ENCODE measurements at places on chromosomes 6 and 20.

DNA sequence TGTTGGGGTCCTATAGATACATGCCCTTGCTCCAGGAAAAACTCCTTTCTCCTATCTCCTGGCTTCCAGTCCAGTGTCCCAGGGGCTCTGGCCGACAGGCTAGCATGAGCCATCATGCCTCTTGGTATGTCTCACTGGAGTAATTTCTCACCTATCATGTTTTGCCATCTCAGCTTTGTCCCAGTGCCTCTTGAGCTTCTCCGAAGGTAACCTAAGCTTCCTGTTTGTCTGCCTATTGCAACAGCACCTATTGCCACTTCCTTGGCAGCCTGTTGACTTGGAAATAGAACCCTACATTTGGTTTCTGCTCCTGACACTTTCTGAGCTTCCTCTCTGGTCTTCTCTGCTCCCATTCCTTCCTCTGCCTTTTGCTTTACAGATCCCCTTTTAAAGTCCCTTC, 197.7 kb downstream of the KCNQ5 start:
- DNase-seq: no peak

DNA sequence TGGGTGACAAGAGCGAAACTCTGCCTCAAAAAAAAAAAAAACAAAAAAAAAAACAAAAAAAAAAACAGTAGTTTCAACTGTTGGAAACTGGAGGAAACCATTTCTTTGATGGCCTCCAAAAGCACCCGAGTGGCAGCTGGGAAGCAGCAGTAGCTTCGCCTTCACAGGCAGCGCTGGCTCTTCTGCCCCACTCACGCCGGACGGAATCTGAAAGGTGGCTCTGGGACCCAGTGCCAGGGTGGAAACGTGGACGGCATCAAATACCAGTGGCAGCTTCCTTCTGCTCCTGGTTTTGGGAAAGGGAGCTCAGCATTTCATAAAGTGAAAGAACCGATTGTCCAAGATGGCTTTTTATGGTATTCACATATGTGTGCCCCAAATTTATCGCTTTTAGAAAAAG, 159.4 kb downstream of the SMOC2 start:
- DNase-seq: no peak

DNA sequence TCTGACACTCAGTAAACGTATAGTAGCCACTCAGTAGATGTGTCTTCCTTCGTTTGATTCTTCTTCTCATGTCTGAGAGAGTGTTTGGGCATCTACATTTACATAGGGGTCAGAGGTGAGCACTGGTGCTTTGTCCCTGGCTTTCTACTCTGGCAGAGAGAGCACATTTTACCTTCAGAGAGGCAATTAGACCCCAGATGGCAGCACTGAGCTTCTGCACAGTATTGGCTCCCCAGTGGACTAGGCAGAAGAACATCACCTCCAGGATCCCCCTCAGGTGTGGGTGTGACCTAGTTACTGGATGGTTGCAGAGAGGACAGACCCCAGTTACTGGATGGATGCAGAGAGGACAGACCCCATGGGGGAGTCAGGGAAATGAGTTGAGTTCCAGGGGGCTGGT, 327.2 kb downstream of the DHX35 start:
- no peak for DNase-seq

DNA sequence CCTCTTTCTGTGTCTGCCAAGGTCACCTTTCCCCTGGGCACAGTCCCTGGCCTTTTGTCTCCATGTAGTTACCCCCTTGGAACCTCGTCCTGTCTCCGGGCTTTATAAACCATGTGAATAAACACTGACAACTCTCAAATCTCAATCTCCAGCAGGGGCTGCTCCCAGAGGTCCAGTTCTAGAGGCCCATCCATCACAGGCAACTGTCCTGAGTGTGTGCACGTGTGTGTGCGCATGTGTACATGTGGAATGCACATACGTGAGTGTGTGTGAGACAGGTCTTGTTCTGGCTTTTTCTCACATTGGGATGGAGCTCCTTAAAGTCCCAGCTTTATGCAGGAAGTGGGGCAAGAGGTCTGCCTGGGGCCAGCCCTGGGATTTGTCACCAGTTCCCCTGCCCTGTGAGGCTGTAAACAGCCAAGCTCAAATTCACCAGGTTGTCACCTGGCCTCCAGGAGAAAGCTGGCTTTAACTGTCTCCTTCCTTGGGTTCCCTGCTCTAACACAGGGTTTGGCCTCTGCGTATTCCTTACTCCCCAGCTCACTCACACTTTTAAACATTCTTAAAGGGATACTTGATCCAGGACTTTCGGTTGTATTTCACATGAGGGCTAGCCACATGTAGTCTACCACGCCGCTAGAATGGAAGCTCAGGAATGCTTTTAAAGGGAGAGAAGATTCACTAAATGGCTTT, 42.7 kb downstream of the RAMACL start:
- DNase-seq: no peak

DNA sequence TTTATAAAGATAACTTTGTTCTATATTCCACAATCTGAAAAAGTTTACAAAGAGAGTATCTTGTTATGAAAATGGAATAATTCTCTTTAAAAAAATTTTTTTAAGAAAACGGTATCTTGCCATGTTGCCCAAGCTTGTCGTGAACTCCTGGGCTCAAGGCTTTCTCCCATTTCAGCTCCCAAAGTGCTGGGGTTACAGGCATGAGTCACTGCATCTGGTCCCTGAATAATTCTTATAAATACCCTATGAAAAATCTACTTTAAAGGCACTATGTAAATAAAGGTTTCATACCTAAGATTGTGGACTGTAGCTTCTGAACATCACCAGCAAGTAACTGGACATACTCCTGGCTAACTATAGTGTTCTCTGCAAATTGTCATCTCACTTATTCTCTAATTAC, 60.3 kb downstream of the SAMD3 start:
- no peak for DNase-seq

- no peak for DNase-seq
These were observed 979.8 kb upstream of the GJE1 start for GRCh38 chr6:141152951-141153350.

- no peak for DNase-seq
These were observed 71.8 kb upstream of the KHDRBS2 start for GRCh38 chr6:62357835-62358234.

DNA sequence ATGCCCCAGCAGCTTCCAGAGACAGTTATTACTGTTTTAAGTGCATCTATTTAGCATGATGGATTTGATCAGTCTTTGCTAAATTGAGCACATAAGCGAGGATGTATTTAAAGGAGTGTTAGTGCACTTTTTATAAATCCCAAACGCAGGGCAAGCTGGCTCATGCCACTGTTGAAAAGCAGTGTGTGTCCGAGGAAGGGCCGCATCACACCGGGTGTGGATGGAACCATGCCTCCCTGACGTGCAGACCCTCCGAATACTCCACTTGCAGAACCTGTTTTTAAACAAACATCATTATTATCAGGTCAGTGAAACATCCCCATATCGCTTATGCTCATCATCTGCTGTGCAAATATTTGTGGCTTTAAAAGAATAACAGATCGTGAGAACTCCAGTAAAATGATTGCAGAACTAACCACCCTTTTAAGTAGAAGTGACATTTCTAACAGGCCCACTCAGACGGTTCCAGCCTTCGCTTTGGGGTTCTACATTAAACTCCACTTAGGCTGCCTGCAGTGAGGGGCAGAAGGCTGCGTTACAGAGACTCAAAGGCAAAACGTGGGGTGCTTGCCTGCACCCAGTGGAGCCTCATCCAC, 190.1 kb downstream of the CDH4 start:
- DNase-seq: no peak
